ENCODE measurements at places on chromosomes 3 and 15.

DNA sequence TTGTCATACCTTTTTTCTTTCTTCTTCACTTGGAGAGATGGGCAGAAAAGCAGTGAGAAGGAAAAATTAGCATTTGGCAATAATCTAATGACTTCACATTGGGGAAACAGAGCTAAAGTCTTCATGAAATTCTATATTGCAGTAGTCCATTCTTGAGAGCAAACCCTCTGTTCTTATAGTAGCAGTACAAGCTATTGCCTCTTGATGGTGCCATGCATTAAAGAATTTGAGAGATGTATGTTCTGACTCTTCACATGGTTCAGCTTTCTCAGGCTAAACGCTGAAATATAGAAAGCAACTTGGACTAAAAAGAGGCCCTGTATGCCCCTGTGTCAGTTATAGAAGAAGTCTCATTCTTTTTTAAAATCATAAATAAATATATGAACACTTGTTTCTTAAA is 36.0 kb downstream of the PHLDB2 start:
- DNase-seq, result no peak

GRCh38 chr15:47866446-47866845 is 149.1 kb downstream of the SEMA6D start:
- no peak for DNase-seq

GRCh38 chr3:188553569-188553968 is 399.6 kb downstream of the LPP start:
- no peak for DNase-seq

DNA sequence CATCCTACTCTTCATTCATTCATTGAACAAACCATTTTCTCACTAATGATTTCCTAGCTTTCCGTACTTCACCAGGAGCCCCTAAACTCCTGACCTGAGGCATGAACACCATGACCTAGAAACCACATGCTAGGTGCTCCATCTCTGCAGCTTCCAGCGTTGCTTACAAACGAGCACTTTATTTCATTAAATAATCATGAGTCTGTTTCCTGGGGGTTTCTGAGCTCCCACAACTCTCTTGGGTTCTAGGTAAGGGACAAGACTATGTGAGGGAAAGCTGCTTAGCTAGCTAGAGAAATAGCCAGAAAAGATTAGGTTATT is 1.3 kb downstream of the MAP2K1 start:
- DNase-seq, result no peak

GRCh38 chr15:43230640-43231115 is 9.9 kb upstream of the EPB42 start:
- DNase-seq, result no peak

GRCh38 chr3:189652042-189652441 is 20.9 kb downstream of the TP63 start:
- DNase-seq, result no peak

DNA sequence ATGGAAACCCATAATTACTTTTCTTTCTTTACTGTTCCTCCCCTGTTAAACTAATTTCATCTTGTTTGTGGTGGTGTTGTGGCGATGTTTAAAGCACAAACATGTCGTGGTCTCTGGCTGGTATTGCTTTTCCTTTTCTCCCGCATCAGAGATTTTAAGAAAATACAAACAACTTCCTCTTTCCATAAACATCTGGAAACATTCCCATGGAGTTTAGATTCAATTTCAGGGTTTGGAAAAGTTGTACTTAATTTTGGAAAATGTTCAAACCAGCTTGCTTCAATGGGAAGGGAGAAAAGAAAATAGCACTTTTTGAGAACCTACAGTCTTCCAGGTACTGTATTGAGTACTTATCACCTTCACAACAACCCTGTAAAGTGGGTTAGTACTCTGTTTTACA is 30.4 kb downstream of the STARD9 start:
- no peak for DNase-seq

GRCh38 chr3:174675406-174675805 is 183.7 kb upstream of the NAALADL2 start:
- DNase-seq, result no peak

DNA sequence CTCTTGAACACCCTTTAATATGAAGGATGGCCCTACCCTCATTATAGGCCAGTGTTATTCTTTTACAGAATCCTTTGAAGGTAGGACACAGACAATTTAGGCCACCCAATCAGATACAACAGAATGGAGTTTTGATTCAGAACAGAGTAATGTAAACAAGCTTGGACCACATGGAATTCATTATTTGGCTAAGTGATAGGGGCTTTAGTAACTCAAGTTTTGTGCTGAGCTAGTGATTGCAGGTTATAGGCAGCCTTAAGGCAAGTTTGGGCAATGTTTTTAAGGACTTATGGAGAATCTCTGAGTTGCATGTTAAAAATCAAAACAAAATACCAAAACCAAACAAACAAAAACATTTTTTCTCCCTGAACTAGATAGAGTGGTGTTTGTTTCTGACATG is 312.1 kb upstream of the ROBO1 start:
- DNase-seq, result no peak

DNA sequence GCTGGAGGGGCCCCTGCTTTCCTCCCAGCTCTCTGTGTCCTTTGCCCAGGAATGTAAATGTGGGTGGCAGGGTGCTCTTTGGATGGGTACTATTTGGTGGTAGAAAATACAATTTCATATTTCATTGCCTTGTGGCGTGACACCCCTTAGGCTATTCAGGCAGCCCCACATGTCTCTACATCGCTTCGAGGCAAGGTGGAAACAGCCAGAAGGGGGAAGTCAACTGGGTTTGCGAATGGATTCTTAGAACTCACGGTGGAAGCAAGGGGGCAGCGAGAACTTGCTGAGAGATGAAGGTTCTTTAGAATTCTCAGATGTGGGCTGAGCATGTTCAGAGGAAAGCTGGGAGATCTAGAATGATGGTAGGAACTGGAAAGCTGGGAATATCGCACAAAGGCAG is 25.3 kb downstream of the PLA2G4D start:
- no peak for DNase-seq

DNA sequence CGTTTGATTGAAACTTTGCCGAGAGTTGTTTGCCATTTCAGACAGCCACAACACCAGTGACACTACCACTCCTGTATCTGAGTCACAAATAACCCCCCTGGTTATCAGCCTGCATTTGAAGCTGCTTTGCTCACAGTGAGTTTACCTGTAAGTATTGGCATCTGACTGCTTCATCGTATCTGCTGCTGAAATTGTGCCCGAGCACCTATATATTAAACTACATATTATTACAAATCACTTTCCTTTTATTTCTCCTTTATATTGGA is 39.2 kb upstream of the SPSB4 start:
- no peak for DNase-seq

- DNase-seq, result no peak
These were observed 378.2 kb upstream of the THBS1 start for GRCh38 chr15:39202641-39203040.

- no peak for DNase-seq
These were observed 158.6 kb downstream of the BBX start for GRCh38 chr3:107681396-107681795.

DNA sequence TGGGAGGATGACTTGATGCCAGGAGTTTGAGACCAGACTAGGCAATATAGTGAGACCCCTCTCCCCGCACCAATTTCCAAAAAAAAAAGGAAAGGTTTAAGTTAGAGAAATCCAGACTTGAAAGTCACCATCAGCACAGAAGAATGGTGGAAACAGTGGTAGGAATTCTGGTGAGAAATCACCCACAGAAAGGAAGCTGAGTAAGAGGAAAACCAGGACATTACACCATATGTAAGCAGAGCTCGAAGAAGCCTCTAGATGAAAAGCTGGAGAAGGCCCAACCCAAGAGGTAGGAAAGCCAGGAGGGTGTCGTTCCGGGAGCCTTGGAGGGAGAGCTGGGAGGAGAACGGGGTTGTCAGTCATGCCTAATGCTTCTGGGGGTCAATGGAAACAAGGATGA is 40.5 kb downstream of the RASGRP1 start:
- no peak for DNase-seq

DNA sequence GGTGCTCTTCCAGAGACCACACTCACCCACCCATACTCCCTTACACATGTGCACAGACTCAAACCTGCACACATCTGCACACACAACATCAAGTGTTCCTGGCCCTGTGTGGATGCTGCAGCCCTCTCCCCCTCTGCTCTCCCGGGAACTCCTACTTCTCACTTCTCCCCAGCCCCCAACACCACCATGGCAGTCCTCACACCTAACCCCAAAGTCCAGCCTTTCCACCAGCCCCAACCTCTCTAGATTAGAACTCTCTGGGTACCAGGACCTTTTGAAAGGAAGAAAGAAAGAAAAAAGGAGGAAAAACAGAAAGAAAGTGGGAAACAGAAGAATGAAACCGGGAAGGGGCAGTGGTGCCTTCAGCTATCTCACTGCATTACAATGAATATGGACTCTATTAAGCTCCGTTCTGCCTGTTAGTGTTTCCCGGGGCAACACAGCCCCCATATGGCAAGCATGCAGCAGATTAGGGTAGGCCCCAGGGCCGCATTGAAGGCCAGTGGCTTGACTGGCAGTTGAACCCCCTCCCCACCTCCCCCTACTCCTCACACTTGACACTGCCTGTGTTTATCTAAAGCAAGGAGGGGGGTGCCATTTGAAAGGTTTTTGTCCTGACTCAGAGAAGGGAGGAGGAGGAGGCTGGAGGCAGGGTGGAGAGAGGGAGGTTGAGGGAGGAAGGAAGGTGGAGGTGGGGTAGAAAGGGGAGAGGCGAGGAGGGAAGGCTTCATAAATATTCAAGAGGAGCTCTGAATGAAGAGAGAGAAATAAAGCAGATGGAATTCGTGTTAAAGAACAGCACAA is 30.1 kb downstream of the BOC start:
- no peak for DNase-seq

DNA sequence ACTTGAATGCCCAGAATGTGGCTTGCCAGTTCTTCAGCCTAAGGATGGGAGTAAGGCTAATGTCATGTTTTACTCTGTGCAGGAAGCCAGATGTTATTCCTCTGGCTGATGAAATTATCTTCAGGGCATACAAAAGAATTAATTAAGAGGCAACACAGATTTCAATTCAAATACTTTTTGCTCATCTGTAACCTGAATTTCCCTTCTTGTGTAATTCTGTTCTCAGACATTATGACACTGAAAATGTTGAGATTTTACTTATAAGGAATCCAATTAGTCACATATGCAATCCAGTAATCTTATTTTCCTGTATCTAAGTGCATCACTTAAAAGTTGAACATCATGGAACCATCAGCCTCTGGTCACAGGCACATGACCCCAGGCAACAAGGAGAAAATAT is 136.5 kb downstream of the CPNE4 start:
- DNase-seq, result no peak

DNA sequence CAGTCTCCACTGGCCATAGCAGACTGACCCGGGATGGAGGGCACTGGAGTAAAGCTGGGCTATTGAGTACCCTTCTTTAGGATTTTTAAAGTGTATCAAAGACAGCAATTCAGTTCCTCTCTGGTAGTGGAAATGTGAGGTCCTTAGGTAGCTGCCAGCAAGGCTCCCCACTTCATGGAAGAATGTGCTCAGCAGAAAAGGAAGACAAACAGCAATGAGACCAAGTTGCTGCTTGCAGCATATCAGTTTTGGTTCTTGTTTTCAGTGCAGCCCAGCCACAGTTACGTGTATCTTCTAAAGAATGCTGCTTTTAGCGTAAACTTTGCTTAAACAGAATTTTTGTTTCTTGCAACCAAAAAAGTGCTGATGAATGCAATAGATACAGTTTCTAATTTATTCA is 374.0 kb upstream of the CBLB start:
- no peak for DNase-seq

DNA sequence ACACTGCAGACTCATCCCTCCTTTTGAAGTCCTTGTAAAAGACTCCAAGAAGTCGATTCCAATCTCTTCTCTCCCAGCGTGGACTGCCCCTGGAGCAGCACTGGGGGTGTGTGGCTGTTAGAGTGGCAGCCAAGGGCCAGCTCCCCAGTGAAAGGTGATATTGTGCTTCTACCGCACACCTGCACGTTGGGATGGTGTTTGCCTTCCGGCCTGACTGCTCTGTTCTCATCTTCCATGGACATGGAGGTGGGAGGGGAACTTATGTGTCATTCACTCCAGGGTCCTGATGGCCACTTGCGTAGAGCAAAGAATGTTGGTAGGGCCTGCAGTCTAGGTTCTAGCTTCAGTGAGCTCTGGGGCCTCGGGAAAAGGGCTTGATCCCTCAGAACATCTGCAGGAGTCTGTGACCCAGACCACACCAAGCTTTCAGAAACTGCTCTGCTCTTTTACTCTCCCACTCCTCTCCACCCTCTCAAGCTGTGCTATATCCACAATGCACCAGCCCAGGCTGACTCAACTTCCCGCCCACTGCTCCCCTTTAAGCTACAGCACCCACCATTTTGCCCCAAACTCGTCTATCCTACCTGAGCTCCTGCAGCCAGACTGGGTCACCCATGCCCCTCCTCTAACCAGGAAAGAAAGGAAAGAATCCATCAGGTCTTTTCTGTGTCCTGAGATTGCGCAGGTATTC is 31.3 kb downstream of the LIPC start:
- no peak for DNase-seq

DNA sequence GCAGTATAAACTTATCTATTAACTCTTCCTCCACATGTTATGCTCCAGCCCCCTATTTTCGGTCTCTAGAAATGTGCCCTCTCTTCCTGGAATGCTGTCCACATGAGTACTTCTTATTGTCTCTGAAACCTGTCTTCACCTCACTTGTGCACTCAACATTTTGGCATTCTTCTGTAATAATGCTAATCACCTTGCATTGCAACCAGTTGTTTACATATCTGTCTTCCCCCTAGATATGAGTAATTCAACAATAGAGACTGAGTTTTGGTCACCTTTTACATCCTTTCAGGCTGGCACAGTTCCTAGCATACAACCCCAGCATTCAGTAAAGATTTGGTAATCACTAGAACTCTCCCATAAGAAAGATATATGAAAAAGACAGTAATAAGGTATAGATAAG is 17.2 kb downstream of the CCDC80 start:
- DNase-seq, result no peak

DNA sequence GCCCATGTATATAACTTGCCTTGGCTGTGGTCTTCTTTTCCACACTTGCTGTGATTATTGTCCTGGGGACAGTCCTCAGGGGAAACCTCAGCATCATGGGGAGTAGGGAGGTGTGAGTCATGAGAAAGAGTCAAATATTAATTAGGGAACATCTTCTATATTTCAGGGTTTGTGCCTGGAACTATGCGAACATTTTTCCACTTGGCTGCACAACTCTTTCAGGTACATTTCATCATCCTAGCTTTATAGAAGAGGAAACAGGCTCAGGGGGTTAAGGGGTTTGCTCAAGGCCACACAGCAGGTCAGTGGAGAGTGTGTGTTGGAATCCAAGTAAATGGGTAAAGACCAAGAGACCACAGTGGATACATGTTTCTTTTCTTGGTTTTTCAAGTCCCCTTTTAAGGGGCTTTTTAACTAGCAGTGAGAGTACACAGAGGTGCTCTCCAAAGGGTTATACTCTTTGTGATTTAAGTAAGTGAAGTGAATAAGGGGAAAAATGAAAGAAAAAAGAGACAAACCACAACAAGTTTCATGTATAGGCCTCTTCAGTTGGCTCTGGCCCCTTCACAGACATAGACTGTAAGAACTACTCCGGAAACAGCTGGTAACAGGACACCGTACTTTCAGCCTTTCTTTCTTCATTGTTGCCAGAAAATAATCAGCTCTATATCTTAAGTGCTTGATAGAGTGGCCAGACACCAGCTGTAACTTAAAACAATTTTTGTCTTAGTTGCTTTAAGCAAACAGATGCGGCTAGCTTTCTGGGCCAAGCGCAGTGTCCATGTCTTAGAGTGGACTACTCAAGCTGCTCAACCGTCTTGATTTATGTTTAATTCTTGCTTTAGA is 64.6 kb downstream of the EEFSEC start:
- DNase-seq, result no peak

Measured in activated T-helper 9 cell treated with anti-CD3 and anti-CD28 coated beads, Interleukin-2, amount 50 U/mL, for 16 hours (primary cell).